ENCODE measurements at places on chromosomes 7 and 10. TPM values are rescaled to one million over a fixed set of nuclear protein-coding genes. Genes with fewer than 3 reads are reported as not detected.

Gene MUC12
- polyA plus RNA-seq, result not detected

Gene IFIT1B
- 0.15 TPM for polyA plus RNA-seq

Gene ST8SIA6
- polyA plus RNA-seq, result not detected

Gene ERVW-1
- not detected for polyA plus RNA-seq

Gene NANOS1
- polyA plus RNA-seq, result not detected

Gene PPP3CB
- 6.1 TPM for polyA plus RNA-seq

Gene GFRA1
- polyA plus RNA-seq, result not detected

Gene CYP26C1
- not detected for polyA plus RNA-seq

Gene LGI1
- not detected for polyA plus RNA-seq

Gene MSANTD7
- polyA plus RNA-seq, result 8.5 TPM

Gene STEAP2
- polyA plus RNA-seq, result not detected

Gene TAX1BP1
- 95.0 TPM for polyA plus RNA-seq

Gene SH2B2
- 15.4 TPM for polyA plus RNA-seq

Gene RAB19
- polyA plus RNA-seq, result not detected

Gene ANLN
- not detected for polyA plus RNA-seq

DNA sequence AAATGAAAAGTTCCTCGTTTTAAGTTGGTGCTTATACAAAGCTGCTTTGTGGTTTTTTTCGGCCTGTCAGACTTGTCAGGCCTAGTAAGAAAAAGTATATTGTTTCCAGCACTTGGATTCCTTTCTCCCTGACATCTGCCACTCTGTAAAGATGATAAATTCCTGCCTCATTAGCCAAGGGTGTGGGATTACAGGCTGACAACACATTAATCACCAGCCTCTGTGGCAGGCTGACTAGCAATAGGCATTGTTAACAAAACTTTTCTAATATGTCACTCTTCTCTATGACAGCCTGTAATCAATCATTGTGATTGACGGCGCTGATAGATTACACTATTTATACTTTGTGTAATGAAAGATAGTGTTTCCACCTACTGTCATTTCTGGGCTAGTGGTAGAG, 682.5 kb downstream of the LRMDA start:
- no peak overlapping the region for H3K4me3 ChIP-seq
- no peak overlapping the region for H3K27ac ChIP-seq
- no peaks in the 10 kb centered on the region for H3K36me3 ChIP-seq
- DNase-seq, result no peak
- peaks cover 5% of the 10 kb centered on the region for H3K27me3 ChIP-seq

DNA sequence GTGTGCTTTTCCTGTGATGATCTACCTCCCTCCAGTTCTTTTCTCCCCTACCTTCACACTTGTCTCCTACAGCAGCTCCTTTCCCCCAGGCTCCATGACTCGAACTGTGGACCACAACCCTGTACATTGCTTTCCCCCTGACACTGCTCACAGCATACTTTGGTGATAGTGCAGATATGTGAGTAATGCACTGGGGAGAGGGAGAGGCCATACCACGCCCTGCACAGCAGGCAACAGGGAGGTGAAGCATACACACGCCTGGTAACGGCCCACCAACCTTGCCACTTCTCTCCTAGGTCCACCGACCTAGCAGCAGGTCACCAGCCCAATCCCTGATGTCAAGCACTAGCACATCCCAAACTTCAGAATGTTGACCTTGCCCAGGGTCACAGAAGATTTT, 238.2 kb downstream of the GRID1 start:
- H3K36me3 ChIP-seq, result no peaks in the 10 kb centered on the region
- no peaks in the 10 kb centered on the region for H3K4me1 ChIP-seq
- no peak overlapping the region for H3K27ac ChIP-seq
- DNase-seq, result no peak
- peaks cover 43% of the 10 kb centered on the region for H3K27me3 ChIP-seq

- H3K27ac ChIP-seq, result peak within 1 kb of the TSS; percentile 94
- peaks cover 27% of the 10 kb centered on the region for H3K27me3 ChIP-seq
- peak; percentile 97 for DNase-seq
- peak within 1 kb of the TSS; percentile 100 for H3K4me3 ChIP-seq
- H3K36me3 ChIP-seq, result peaks cover 9% of the 10 kb centered on the region
Observed at GRCh38 chr7:116862234-116862950, at the start of gene CAPZA2. Gene CAPZA2, plus strand, starts transcription at chr7:116862587. Its CDS starts 25 bp downstream, at chr7:116862612.

- H3K4me1 ChIP-seq, result no peaks in the 10 kb centered on the region
- H3K36me3 ChIP-seq, result peaks cover under 1% of the 10 kb centered on the region
- H3K4me3 ChIP-seq, result no peak overlapping the region
- no peak for DNase-seq
- H3K27ac ChIP-seq, result no peak overlapping the region
- no peaks in the 10 kb centered on the region for H3K27me3 ChIP-seq
Observed at GRCh38 chr7:110797656-110798055, 293.3 kb upstream of the LRRN3 start.

DNA sequence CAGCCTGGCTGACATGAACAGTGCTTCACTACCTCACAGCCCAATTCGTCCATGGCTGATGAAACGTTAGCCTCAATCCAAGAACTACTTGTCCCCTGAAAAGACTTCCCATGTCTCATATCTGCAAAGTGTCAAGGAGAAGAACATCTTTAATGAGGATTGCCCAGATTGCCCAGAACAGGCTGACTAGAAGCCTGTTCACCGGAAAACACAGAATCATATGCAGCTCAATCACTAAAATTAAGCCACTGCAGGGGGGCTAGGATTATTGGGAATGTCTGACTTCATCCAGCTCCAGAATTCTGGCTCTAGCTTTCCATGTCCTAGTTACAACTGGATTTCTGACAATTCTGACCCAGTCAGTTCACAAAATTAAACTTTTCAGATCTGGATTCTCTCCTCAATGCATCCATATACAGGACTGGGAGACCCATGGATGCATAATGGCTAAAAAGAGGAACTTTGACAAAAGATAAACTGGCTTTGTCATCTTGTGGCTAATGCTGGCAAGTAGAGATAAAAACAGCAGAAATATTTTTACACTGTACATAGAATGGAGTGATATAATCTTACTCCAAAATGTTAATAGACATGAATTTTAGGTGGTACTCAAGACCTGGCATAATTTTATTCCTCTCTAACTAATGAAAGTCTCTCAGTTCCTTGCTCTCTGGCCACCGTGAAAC, 467.0 kb upstream of the POT1 start:
- no peak overlapping the region for H3K4me3 ChIP-seq
- DNase-seq, result no peak
- no peaks in the 10 kb centered on the region for H3K27me3 ChIP-seq
- H3K36me3 ChIP-seq, result no peaks in the 10 kb centered on the region
- H3K4me1 ChIP-seq, result no peaks in the 10 kb centered on the region
- H3K27ac ChIP-seq, result no peak overlapping the region

DNA sequence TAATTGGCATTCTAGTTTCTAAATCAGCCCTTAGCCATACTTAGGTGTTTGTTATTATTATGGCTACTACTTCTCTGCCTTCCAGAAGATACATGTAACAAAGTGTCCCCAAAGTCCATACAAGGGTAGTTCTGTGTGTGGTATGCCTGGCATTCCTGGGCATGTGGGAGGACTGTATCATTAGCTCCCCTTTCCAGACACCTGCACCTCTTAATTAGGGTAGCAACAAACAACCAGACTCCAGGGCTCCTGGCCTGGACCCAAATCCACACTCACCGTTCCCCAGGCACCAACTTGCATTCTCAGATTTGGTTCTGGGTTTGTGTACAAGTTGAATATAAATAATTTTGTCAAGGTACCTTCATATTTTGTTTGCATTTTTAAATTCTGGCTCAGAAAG, 15.5 kb upstream of the CALD1 start:
- H3K4me1 ChIP-seq, result peaks cover 33% of the 10 kb centered on the region
- H3K27ac ChIP-seq, result no peak overlapping the region
- no peak overlapping the region for H3K4me3 ChIP-seq
- peaks cover 6% of the 10 kb centered on the region for H3K36me3 ChIP-seq

DNA sequence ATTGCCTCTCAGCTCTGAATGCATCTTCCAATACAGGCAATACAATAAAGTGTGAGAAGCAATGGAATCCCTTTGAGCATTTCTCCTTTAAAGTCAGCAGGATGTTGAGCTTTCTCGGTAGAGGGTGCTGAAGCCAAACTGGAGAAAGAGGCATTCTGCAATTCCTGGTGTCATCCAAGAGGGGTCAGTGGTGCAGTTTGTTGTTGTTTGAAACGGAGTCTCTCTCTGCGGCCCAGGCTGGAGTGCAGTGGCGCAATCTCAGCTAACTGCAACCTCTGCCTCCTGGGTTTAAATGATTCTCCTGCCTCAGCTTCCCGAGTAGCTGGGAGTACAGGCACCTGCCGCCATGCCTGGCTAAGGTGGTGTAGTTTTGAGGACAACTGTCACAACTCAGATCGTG, 486.5 kb downstream of the CALN1 start:
- peaks cover 7% of the 10 kb centered on the region for H3K36me3 ChIP-seq
- DNase-seq, result no peak
- no peak overlapping the region for H3K27ac ChIP-seq
- H3K27me3 ChIP-seq, result no peaks in the 10 kb centered on the region
- H3K4me3 ChIP-seq, result no peak overlapping the region

- H3K27me3 ChIP-seq, result peaks cover 29% of the 10 kb centered on the region
- peaks cover 11% of the 10 kb centered on the region for H3K4me1 ChIP-seq
- no peaks in the 10 kb centered on the region for H3K36me3 ChIP-seq
- no peak overlapping the region for H3K27ac ChIP-seq
- DNase-seq, result no peak
Observed at GRCh38 chr7:38308140-38308539, 34.7 kb upstream of the TARP start.

- DNase-seq, result no peak
- H3K27ac ChIP-seq, result no peak overlapping the region
- H3K4me1 ChIP-seq, result no peaks in the 10 kb centered on the region
- no peak overlapping the region for H3K4me3 ChIP-seq
- H3K36me3 ChIP-seq, result peaks cover 15% of the 10 kb centered on the region
- H3K27me3 ChIP-seq, result no peaks in the 10 kb centered on the region
Observed at GRCh38 chr10:128405450-128405849, 279.2 kb upstream of the MKI67 start.

- no peaks in the 10 kb centered on the region for H3K36me3 ChIP-seq
- DNase-seq, result no peak
- no peaks in the 10 kb centered on the region for H3K27me3 ChIP-seq
- H3K27ac ChIP-seq, result no peak overlapping the region
- no peak overlapping the region for H3K4me3 ChIP-seq
Observed at GRCh38 chr10:56269181-56269580, 91.9 kb downstream of the ZWINT start.

GRCh38 chr10:119315128-119316001, 108.0 kb downstream of the GRK5 start:
- no peaks in the 10 kb centered on the region for H3K27me3 ChIP-seq
- peaks cover 95% of the 10 kb centered on the region for H3K4me1 ChIP-seq
- peak overlapping the region; percentile 43 for H3K4me3 ChIP-seq
- no peak for DNase-seq
- H3K36me3 ChIP-seq, result no peaks in the 10 kb centered on the region
- peak overlapping the region; percentile 86 for H3K27ac ChIP-seq

DNA sequence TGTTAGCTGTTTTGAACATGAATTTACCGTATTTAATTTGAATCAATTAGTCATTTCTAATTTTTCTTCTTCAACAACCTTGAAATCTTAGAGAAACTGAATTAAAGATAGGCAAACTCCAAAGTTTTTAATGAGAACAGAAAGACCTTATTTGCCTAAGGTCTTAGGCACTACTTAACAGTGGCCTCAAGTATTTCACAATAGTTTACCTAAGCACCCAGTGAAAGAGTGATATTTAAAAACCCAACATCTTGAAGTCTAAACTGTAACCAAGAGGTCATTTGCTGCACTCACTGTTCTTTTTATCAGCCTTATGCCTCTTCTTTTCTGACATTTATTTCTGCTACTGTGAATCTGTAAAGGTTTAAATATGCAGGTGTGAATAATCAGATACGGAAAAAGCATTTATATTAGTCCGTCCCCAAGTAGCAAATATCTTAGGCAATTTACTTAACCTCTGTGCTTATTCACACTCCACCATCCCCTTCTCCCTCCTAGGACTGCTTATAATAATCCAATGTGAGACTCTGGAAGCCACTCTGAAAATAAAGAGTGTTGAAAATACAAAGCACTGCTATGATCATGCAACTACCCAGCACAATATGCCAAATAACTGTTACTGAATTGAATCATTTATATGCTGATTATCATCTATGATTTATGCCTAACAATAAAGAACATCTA, 105.7 kb downstream of the ELAPOR2 start:
- no peak for DNase-seq
- no peak overlapping the region for H3K27ac ChIP-seq

- no peaks in the 10 kb centered on the region for H3K36me3 ChIP-seq
- H3K27me3 ChIP-seq, result peaks cover 16% of the 10 kb centered on the region
- no peak overlapping the region for H3K4me3 ChIP-seq
- no peak for DNase-seq
Observed at GRCh38 chr10:48187713-48188485, 86.6 kb downstream of the FRMPD2 start.

- H3K36me3 ChIP-seq, result no peaks in the 10 kb centered on the region
- H3K4me3 ChIP-seq, result no peak overlapping the region
- DNase-seq, result no peak
- H3K27ac ChIP-seq, result no peak overlapping the region
- H3K4me1 ChIP-seq, result peaks cover 38% of the 10 kb centered on the region
Observed at GRCh38 chr7:2048531-2048930, 184.2 kb downstream of the MAD1L1 start.

DNA sequence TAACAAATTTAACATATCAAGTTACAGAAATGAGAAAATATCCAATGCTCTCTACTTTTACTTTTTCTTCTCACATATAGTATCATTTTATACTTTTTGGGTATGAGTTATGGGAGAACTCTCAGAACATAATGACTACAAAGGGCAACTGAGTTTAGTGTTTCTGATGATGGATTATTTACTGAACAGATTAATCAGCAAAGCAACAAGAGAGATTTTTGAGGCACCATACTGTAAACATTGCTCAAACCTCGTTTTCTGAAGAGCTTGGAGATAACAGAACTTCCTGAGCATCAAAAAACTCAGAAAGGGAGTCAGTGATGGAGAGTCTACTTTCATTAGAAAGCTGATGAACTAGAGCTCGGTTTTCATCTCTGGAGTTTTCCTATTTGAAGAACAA, 84.8 kb upstream of the GSDME start:
- no peaks in the 10 kb centered on the region for H3K27me3 ChIP-seq
- H3K4me3 ChIP-seq, result no peak overlapping the region
- H3K27ac ChIP-seq, result peak overlapping the region; percentile 93
- peaks cover 38% of the 10 kb centered on the region for H3K4me1 ChIP-seq

DNA sequence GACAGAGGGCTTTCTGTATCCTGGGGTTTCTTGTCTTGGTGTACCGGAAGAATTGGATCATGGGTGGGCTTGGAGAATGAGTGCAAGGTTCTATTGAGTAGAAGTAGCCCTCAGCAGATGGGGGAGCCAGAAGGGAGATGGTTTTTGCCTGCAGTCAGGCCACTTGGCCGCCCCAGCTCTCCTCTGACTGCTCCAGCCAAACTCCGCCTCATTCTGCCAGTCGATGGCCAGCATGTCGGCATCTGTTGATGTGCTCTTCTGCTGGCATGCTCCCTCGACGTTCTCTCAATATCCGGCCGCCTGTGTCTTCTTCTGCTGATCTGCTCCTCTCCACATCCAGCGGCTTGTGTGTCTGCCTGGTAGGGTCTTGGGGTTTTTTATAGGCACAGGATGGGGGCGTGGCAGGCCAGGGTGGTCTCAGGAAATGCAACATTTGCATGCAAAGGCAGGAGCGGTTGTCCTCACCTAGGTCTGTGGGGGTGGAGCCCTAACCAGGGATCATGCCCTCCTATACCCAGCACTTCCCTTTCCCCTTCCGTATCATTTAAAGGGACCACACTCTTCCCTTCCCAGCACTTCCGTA, 40.2 kb upstream of the TNS3 start:
- H3K4me3 ChIP-seq, result peak overlapping the region; percentile 76
- H3K27ac ChIP-seq, result peak overlapping the region; percentile 91
- DNase-seq, result no peak
- H3K4me1 ChIP-seq, result peaks cover 39% of the 10 kb centered on the region

GRCh38 chr7:13508586-13508985, 480.9 kb downstream of the ETV1 start:
- H3K27me3 ChIP-seq, result no peaks in the 10 kb centered on the region
- H3K4me1 ChIP-seq, result no peaks in the 10 kb centered on the region
- H3K36me3 ChIP-seq, result no peaks in the 10 kb centered on the region
- no peak overlapping the region for H3K4me3 ChIP-seq
- no peak overlapping the region for H3K27ac ChIP-seq

Data from naive B cell (primary cell).